ENCODE measurements at places on chromosomes 1 and 21.
A peak's percentile ranks its signal among the peaks of the same experiment; 100 is the strongest.

DNA sequence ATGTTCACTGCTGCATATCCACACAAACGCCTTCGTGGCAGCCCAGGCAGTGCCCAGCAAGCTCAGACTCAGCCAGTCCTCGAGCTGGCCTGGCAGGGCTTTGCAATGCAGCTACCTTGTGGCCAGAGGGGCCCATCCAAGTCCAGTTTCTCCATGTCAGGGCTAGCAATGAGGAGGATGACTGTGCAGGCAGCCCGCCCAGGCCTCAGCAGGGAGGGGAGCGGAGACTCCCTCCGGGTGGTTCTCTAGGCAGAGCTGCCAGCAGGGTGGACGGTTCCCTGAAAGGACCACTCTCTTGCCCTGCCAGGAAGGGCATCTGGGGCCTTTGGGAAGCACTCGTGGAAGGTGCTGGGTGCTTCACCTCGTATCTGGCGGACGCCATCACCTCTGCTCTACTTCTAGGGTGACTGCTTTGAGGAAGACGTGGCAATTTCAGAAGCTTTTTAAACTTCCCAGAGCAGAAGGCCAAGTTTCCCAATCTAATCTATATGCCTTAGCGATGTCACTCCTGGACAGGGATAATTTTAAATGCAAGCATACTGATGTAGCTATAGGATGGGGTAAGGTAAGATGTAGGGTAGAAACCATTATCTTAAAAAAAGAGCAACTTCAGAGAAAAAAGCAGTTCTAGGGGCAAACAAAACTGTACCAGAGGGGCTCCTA lies 56.2 kb downstream of the RUNX1 start:
- DNase-seq: no peak

- DNase-seq: no peak
Measured at GRCh38 chr1:41802532-41803501, 115.9 kb downstream of the HIVEP3 start.

DNA sequence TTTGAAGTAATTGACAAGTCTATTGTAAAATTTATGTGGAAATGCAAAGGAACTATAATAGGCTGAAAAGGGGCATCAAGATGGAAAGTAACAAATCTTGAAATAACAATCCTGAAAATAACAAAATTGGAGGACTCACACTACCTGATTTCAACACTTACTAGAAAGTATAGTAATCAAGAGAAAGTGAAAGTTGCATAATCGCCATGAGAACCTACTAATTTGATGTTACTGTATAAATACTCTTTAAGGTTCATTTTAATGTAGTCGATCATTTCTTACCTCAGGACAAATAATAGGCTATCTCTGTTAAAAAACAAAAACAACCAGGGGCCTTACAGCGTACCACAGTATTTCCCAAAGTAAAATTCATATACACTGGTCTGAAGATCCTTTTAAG lies 71.7 kb downstream of the EDEM3 start:
- DNase-seq: no peak

DNA sequence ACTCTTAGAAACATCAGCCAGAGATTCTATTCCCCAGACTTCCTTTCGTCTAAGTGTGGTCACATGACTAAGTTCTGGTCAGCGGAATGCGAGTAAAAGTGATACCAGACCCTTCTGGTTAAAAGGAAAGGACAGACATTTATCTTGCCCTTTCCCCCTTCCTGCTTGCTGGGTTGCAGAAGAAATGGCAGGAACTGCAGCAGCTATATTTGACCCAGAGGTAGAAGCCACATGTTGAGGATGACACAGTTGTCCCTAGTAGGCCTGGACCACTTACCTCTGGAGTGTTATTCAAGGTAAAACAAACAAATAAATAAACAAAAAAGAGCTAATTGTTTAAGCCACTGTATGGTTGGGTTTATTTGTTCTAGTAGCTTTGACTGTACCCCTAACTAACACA lies 73.3 kb downstream of the TAS1R2 start:
- no peak for DNase-seq

GRCh38 chr1:22976461-22977243 lies 4.0 kb upstream of the LACTBL1 start:
- peak; percentile 60 for DNase-seq

- no peak for DNase-seq
Measured at GRCh38 chr1:44554706-44555105, 119.6 kb downstream of the TMEM53 start.

DNA sequence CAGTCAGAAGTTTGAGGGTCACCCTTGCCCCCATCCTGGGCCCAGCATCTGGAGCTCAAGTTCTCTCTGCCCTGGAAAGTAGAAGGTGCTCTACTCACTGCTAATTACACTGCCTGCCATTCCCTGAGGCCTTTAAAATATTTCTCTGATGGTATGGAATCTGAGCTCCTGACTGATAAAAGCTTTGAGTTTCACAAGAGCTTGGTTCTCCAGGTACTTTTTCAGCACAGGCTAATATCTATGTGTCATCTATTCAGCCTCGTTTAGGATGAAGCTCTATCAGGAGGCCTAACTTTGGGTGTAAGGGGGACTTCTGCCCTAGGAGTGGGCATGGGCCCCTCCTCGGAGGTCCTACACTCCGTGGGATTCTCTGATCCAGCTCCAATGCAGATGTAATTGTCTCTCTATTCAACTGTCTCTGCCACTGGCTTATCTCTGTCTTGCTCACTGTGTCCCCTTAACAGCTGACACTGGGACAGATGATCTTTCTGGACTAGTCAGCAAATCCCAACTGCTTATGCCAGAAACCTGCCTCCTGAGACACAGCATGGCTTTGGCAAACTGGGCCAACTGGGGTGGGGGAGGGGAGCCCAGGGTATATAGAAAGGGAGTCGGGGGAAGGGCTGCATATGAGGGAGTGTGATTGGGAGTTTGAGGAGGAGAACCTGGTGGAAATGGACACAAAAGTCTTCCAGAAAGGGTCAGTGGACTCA lies 104.2 kb upstream of the GADD45A start:
- DNase-seq: no peak

- DNase-seq: no peak
Measured at GRCh38 chr1:40820251-40820797, 36.7 kb downstream of the KCNQ4 start.

- no peak for DNase-seq
Measured at GRCh38 chr1:154760469-154760933, 109.6 kb downstream of the KCNN3 start.

GRCh38 chr1:244200596-244200995 lies 149.5 kb downstream of the ZBTB18 start:
- DNase-seq: no peak

DNA sequence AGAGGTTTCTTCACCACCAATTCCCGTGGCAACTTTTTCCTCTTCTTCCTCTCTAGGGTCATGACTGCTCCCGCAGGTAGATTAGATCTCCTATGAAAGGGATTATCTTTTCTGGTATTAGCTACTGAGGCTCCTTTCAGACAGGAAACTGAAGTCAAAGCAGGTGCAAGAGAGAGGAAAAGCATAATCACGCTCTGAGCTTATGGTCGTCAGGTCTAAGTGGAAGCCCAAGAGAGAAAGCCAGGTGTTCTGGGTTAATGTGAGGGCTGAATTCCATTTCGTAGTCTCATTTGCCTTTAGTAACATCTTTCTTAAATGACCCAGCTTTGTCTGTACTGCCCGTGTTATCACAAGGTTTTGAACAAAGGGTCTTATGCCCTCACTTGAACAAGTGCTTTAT lies 8.3 kb upstream of the MAP3K21 start:
- DNase-seq: no peak

DNA sequence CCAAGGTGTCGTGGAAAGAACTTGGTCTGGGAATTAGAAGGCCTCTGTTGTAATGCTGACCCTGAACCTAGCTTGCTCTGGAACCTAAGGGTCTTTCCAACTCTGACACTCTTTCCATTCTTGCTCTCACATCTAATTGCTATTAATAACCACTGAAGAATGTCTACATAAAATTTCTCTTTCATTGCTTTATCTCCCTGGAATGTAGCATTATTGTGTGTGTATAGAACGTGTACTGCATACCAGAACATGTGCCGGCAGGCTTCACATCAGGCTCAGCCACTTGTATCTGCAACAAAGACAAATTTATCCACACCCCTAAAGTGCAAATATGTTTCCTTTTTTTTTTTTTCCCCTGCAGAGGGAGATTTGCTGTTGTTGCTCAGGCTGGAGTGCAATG lies 13.9 kb upstream of the LAX1 start:
- DNase-seq: no peak

DNA sequence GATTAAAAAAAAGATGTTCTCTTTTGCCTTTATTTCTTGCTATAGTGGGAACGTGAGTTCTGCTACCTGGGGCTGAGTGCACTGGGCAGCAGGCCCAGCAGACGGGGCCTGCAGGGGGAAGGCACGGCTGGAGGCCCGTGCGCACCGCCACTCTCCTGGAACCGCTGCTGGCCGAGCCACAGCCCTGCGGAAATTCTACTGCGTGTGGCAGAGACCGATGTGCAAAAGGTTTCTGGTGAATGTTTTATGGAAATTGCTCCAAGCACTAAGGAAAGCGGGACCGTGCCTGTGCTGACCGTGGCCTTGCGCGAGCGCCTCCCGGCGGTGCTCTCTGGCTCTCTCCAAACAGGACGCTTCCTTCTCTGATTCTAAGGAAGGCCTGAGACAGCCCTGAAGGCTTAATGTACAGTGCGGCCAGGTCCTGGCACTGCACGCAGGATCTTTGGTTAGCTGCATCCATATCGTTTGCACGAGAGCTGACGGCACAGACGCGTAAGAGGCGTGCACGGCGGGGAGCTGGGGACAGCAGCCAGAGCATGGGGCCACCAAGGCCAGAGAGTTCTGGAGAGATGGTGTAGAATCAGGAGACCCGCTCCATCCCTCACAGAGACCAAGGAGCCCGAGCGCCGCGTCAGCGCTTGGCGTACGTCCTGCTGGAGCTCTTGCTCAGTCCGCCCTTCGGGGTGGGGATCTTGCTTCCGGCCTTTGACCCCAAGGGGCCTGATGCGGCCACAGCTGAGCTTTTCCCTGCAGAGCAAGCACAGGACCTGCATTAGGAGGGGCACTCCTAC lies 18.7 kb upstream of the LRRC47 start:
- DNase-seq: no peak

DNA sequence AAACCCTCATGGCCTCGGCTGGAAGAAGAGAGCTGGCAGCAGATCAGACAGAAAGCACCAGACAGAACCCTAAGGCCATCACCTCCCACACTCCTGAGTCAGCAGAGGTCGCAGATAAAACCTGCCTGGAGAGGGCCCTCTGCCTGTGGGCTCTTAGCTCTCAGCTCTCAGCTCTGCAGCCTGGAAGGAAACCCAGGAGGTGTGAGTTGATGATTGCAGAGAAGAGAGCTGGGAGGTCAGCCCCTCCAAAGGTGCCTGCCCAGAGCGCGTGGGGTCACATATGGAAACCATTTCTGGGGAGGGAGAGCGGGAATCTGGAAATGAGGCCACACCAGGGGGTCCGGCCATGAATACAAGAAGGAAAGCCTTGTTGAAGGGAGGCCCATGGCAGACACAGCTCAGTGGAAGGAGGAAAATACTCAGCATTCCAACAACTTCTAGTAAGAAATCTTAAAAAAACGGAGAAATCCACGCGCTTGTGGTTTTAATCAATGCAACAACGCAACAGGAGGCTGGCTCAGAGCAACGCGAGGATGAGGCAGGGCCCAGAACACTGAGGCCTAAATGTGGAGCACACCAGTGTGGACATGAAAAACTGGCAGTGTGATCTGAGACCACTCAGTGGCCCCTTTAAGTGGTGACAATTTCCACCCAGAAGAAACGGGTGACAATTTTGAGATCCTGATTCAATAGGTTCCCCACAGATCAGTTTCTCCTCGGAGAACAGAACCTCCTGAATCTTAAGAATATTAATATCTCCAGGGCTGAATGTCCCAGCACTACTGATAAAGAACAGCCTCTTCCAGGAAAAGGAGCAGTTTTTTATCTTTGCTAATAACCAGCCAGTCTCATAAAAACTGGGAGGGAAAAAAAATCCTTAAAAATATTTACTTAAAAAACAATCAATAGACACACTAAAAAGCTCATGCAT lies 45.7 kb downstream of the PSMG1 start:
- no peak for DNase-seq

DNA sequence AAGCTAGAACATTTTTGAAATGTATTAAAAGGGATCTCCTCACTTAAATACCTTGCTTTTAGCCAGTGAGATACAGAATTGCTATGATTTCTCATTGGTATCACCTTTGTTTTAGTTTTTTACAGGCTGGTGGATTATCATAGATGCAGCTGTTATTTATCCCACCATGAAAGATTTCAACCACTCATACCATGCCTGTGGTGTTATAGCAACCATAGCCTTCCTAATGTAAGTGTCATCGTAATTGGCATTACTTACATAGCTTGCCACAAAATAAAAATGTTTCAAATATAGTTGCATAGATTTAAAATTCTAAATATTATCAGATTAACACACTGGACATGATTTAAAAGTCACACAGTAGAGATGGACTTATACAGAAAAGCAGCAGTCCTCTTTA lies 4.7 kb downstream of the TMEM50A start:
- no peak for DNase-seq

- DNase-seq: no peak
Measured at GRCh38 chr1:228513236-228513900, 26.2 kb downstream of the RNF187 start.

DNA sequence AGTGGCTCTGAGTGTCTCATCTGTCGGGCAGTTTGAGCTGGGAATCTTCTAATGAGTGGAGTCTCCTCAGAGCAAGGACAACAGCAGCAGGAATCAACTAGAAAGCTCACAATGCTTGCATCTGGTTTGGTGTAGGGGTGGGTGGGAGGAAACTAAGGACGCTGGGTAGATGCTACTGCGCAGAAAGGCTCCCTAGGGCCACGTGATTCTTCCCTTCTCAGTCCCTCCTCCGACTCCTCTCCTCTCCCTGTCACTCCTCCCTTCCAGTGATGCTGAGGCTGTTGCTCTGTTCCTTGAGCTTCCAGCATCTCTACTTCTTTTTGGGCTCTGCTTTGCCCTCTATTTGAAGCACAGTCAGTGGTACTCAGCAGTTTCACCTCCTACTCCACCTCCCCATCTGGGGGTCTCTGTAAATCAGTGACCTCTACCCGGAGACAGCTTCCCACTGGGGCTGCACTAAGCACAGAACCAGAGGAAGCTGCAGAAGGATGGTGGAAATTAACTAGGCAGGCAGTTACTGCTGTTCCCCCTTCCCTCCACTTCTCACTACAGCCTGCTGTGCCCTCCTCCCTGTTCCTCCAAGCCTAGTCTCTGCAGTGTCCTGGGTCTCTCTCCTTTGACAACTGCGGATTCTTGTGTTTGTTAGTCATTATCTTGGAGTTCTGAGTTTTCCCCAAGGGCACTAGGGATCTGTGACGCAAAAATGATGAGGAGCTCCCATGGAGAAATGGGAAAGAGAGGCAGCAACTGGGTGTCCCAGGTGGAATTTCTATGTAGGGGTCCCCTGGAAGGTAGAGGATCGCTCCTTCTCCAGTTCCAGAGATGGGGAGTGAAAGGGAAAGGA lies 5.8 kb downstream of the LINGO4 start:
- no peak for DNase-seq

- no peak for DNase-seq
Measured at GRCh38 chr21:28317177-28317950, 675.3 kb downstream of the LTN1 start.

- no peak for DNase-seq
Measured at GRCh38 chr21:45030682-45031570, 43.5 kb upstream of the ADARB1 start.

- no peak for DNase-seq
Measured at GRCh38 chr1:114152508-114153260, 985 bp downstream of the SYT6 start.

GRCh38 chr1:200415789-200416593 lies 6.2 kb upstream of the ZNF281 start:
- peak; percentile 88 for DNase-seq

All from HFF-Myc (cell line).